SJSA1 (cell line): ENCODE measurements at places on chromosomes 4 and X. TPM values are rescaled to one million over a fixed set of nuclear protein-coding genes. Genes with fewer than 3 reads are reported as not detected.
A peak's percentile ranks its signal among the peaks of the same experiment; 100 is the strongest.

- no peak overlapping the region for H3K4me3 ChIP-seq
- H3K27me3 ChIP-seq: peaks cover 27% of the 10 kb centered on the region
- no peaks in the 10 kb centered on the region for H3K36me3 ChIP-seq
- no peak overlapping the region for H3K27ac ChIP-seq
- no peak for DNase-seq
Measured at GRCh38 chr4:89306486-89307177, 968 bp downstream of the GPRIN3 start.

- H3K27ac ChIP-seq: no peak overlapping the region
- no peaks in the 10 kb centered on the region for H3K27me3 ChIP-seq
Measured at GRCh38 chr4:36651253-36651652, 369.8 kb downstream of the DTHD1 start.

DNA sequence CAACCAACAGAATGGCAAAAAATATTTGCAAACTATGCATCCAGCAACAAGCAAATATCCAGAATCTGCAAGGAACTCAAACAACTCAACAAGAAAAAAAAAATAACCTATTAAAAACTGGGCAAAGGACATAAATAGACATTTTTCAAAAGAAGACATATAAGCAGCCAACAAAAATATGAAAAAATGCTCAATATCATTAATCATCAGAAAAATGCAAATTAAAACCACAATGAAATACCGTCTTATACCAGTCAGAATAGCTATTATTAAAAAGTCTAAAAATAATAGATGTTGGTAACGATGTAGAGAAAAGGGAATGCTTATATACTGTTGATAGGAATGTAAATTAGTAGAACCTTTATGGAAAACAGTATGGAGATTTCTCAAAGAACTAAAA is 53.4 kb downstream of the WDR19 start:
- H3K27me3 ChIP-seq: no peaks in the 10 kb centered on the region
- DNase-seq: no peak
- no peak overlapping the region for H3K27ac ChIP-seq
- no peak overlapping the region for H3K4me3 ChIP-seq

The NAP1L2 gene
- total RNA-seq: 0.06 TPM in 1 of 2 replicates, not detected in the other

DNA sequence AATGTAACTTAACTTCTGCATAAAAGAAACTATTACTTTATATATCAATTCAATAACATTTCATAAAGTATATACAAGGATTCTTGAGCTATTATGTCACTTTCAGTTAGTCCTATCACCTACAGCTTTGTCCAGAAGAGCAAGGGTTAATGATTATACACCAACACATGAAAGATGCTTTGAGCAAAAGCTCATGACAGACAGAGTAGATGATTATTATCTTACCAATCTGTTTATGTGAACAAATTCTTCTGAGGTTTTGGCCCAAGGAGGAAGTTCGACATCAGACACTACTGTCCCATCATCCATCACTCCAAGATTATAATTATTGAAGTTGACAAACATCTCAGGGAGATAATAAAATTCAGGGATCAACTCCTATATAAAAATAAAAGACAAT is 166.7 kb upstream of the MAB21L2 start:
- H3K4me3 ChIP-seq: no peak overlapping the region
- no peaks in the 10 kb centered on the region for H3K27me3 ChIP-seq
- DNase-seq: no peak
- no peaks in the 10 kb centered on the region for H3K4me1 ChIP-seq
- H3K27ac ChIP-seq: no peak overlapping the region

DNA sequence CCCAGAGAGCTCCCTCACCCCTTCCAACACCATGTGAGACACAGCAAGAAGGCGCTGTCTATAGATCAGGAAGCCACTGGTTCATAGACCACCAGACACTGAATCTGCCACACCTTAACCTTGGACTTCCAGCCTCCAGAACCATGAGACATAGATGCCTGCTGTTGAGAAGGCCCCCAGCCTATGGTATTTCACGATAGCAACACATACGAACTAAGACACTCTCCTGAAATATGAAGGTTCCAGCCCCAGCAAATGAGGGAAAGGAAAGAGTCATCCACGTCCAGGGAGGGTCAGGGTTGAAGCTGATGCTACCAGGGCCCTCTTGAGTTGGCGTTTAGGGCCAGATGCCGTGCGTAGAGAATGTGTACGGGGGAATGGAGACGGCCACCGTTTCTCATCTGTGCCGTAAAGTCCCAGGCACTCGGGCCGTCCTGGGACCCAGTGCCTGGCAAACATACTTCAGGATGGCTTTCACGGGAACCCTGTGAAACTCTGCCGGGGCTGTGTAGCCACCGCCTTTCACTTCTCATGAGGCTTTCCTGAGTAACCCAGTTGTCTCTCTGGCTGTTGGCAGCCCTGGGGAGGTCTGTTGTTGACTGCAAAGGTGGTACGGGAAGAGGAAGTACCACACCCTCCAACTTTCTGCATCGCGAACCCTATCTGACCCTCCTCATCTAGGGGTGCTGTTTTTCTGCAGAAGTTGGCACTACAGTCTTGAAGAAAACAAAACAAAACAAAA is 17.7 kb upstream of the P2RY8 start:
- no peaks in the 10 kb centered on the region for H3K36me3 ChIP-seq
- H3K4me3 ChIP-seq: no peak overlapping the region
- H3K4me1 ChIP-seq: no peaks in the 10 kb centered on the region
- H3K27ac ChIP-seq: no peak overlapping the region
- no peaks in the 10 kb centered on the region for H3K27me3 ChIP-seq

The RELL1 gene
- 55.7 and 62.2 TPM in 2 replicates for total RNA-seq

The HPGDS gene
- not detected in 2 replicates for total RNA-seq

DNA sequence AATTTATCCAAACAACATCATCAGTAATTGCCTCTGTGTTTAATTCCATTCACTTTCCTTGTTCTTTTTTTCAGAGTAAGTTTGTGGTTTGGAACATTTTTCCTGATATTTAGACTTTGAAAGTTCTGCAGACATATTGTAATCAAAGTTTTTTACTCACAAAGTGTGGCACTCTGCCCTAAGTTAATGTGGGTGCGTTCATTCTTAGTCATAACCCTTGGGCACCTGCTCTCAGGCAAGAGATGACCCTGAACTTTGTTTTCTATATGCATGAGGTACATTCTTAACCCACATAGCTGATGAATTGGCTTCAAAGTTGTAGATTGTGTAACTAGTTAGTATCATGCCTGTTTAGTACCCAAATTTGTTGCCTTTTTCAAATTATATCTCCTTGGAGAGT is 424.3 kb downstream of the GRXCR1 start:
- H3K27ac ChIP-seq: no peak overlapping the region
- no peaks in the 10 kb centered on the region for H3K27me3 ChIP-seq
- no peaks in the 10 kb centered on the region for H3K4me1 ChIP-seq
- H3K36me3 ChIP-seq: no peaks in the 10 kb centered on the region
- no peak overlapping the region for H3K4me3 ChIP-seq

DNA sequence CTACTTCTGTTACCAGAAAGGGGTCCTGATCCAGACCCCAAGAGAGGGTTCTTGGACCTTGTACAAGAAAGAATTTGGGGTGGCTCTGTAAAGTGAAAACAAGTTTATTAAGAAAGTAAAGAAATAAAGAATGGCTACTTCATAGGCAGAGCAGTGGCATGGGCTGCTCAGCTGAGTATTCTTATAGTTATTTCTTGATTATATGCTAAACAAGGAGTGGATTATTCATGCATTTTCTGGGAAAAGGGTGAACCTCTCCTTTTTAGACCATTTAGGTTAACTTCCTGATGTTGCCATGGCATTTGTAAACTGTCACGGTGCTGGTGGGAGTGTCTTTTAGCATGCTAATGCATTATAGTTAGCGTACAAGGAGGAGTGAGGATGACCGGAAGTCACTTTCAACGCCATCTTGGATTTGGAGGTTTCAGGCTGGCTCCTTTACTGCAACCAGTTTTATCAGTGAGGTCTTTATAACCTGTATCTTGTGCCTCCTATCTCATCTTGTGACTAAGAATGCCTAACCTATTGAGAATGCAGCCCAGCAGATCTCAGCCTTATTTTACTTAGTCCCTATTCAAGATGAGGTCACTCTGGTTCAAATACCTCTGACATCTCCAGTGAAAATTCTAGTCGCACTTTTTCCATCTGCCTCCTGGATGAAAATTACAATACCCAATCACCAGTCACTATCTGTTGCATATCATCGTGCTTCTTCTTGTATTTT is 15.5 kb upstream of the TDO2 start:
- H3K4me1 ChIP-seq: no peaks in the 10 kb centered on the region
- DNase-seq: no peak
- no peaks in the 10 kb centered on the region for H3K27me3 ChIP-seq
- no peak overlapping the region for H3K27ac ChIP-seq
- H3K4me3 ChIP-seq: no peak overlapping the region
- no peaks in the 10 kb centered on the region for H3K36me3 ChIP-seq

DNA sequence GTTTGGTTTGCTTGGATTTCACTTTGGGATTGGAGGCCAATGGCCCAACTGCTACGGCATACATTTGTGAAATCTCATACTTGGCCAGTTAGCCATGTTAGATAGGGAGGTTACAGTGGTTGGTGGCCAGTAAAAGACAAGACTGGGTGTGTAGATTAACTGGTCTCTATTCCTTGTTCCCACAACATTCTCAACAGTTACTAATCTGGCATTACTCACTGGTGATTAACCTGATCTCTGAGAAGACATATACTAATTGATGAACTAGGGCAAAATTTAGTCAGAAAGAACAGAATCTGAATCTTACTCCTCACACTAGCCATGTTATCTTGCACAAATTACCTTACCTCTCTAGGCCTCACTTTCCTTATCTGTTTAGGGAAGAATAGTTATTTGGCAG is 33.4 kb downstream of the GATB start:
- no peak for DNase-seq
- no peak overlapping the region for H3K4me3 ChIP-seq
- H3K4me1 ChIP-seq: no peaks in the 10 kb centered on the region
- no peak overlapping the region for H3K27ac ChIP-seq

The HSD17B13 gene
- not detected in 2 replicates for total RNA-seq

DNA sequence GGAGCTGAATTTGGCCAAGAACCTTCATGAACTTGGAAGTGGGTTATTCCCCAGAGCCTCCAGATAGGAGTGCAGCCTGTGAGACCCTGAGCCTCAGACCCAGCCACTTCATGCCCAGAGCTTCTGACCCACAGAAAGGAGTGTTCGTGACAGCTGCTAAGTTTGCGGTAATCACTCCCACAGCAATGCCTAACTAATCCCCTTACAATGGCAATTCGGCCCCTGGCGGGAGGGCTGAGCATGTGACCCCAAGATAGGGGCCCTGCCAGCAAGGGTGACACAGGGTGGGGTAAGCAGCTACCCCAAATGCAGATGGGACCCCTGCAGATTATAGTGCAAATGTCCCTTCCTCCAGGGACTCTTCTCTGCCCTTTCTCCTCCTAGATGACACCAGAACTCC is 22.5 kb downstream of the PNMA6E start:
- H3K27me3 ChIP-seq: no peaks in the 10 kb centered on the region
- no peak overlapping the region for H3K27ac ChIP-seq
- no peaks in the 10 kb centered on the region for H3K4me1 ChIP-seq
- no peak for DNase-seq
- no peaks in the 10 kb centered on the region for H3K36me3 ChIP-seq

GRCh38 chrX:78139160-78140123 is at the start of gene TAF9B:
TAF9B (minus strand) TSS chrX:78139650; CDS start chrX:78139611, 39 bp downstream.
- H3K4me3 ChIP-seq: peak within 1 kb of the TSS; percentile 87
- peak; percentile 87 for DNase-seq
- peak within 1 kb of the TSS; percentile 68 for H3K27ac ChIP-seq
- H3K36me3 ChIP-seq: peaks cover 3% of the 10 kb centered on the region

DNA sequence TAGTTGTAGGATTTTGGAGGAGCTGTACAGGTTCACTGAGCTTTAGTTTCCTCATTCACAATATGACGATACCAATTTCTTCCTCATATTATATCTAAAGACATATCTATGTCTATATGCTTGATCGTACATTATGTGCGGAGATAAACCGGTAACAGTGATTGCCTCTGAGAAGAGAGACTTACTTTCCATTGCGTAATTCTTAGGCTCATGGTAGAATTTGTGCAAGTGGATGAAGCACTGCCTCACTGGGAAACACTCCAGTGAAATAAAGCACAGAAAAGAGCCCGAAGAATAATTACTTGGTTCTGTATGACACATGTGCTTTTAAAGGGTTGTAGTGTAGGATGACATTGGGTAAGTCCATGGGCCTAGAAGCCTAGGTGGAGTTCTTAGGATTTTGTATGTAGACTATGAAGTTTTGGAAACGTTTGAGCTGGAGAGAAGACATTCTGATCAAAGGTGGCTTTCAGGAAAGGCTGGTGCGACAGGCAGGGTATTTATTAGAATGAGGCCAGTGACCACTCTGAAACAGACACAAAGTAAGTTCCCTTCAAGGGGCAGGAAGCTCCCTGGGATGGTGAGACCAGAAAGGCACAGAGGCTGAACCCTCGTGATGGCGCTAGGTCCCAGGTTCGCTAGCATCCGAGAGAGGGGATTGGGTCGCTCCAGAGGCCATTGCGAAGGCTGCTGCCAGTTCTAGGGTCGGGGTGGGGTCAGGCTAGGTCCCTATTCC is 649 bp upstream of the VBP1 start:
- no peaks in the 10 kb centered on the region for H3K36me3 ChIP-seq
- peak overlapping the region; percentile 85 for H3K4me3 ChIP-seq
- peaks cover 6% of the 10 kb centered on the region for H3K4me1 ChIP-seq
- peak overlapping the region; percentile 90 for H3K27ac ChIP-seq
- H3K27me3 ChIP-seq: no peaks in the 10 kb centered on the region

The RHOXF1 gene
- total RNA-seq: not detected in 2 replicates

GRCh38 chr4:6608758-6609414 is 31.6 kb upstream of the MRFAP1 start:
- H3K27ac ChIP-seq: no peak overlapping the region
- no peaks in the 10 kb centered on the region for H3K4me1 ChIP-seq
- peaks cover 4% of the 10 kb centered on the region; the same call in 1 of the 2 replicates for H3K36me3 ChIP-seq
- DNase-seq: no peak
- H3K27me3 ChIP-seq: no peaks in the 10 kb centered on the region

DNA sequence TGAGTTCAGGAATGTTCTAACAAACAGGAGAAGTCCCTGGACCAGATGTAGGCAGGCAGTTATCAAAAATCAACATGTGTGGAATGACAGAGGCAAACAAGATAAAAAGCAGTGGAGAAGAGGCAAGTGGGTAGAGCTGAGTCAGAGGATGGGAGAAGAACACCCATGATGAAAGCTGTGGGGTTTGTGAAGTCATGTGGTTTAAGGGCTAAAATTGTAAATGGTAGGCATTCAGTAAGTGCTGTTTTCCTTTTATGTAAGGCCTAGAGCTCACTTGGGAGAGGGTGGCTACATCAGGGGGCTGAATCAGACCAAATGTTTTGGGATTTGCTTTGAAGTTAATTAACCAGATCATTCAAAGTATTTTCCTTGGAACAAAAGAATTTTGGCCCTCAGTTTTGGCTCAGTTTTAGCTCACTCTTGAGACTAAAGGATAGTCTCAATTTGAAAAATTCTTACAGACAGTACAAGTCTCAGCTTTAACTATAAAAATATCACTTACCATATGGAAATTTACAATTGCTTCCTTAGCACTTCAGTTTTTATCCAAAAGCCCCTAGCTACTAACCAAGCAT is 114.5 kb upstream of the PCDH7 start:
- H3K4me3 ChIP-seq: no peak overlapping the region
- H3K36me3 ChIP-seq: no peaks in the 10 kb centered on the region
- no peak overlapping the region for H3K27ac ChIP-seq
- no peak for DNase-seq

DNA sequence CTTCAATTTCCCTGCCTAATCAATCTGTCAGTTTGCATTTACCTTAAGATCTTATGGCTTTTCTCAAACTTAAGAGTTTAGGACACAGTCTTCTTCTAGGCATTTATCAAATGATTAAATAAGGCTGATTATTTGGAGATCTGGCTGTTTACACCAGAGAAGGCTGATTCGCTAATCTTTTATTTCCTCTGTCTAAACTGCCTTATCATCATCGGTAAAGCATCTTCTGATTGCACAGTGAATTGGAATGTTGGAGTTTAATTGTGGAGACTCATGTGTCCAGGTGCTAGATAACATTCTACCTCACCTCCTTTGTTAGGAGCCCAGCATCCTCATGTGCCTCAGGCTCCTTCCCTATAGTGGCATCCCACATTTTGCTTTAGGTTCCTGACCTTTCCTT is 100.3 kb upstream of the DDIT4L start:
- H3K27me3 ChIP-seq: no peaks in the 10 kb centered on the region
- peak overlapping the region; percentile 62 for H3K27ac ChIP-seq
- H3K4me1 ChIP-seq: peaks cover 34% of the 10 kb centered on the region
- DNase-seq: peak; percentile 7
